ENCODE measurements at places on chromosomes 16 and 17. TPM values are rescaled to one million over a fixed set of nuclear protein-coding genes. Genes with fewer than 3 reads are reported as not detected.

DNA sequence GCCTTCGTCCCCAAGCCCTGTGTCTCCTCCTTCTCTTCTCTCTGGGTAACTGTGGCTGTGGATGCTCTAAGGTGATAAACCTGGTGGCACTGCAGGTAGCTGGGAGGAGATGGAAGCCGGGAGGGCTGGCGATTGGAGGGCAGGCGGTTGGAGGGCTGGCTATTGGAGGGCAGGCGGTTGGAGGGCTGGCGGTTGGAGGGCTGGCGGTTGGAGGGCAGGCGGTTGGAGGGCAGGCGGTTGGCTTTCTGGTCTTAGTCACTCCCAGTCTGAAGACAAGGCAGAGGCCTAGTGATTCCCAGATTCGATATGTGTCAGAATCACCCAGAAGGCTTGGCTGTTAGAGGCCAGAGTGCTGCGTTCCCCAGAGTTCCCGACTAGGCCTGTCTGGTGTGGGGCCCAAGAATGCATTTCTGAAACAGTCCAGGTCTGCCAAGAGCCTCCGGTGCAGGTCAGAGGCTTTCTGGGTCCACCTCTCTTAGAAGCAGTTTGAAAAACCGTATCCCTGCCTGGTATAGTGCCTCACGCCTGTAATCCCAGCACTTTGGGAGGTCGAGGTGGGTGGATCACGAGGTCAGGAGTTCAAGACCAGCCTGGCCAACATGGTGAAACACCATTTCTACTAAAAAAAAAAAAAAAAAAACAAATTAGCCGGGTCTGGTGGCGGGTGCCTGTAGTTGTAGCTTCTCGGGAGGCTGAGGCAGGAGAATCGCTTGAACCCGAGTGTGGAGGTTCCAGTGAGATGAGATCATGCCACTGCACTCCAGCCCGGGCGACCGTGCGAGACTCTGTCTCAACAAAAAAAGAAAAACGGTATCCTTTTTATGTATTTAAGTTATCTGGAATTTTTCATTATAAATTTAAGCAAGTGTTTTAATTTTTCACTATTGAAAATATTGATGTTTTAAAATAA is 59.7 kb downstream of the WDR45B start:
- no peak for DNase-seq

Gene KCNH4
- 0.05 TPM for total RNA-seq

DNA sequence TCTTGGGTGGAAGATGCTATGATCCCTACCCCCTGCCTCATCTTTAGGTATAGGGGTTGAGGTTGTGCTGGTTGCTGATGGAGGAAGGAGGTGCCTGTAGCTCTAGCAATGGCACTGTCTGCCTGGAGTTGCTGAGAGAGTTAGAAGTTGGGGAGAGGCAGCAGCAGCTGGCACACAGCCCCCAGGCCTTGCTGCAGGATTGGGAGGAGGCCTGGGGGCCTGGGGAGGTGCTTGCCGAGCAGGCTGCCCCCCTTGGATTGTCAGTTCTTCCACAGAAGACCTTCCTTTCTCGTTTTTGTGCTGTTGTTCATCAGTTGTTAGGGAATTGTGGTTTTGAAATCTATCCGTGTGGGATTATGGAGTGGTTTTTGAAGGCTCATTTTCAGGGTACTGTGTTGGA is 52.9 kb downstream of the SEC14L1 start:
- no peak for DNase-seq

DNA sequence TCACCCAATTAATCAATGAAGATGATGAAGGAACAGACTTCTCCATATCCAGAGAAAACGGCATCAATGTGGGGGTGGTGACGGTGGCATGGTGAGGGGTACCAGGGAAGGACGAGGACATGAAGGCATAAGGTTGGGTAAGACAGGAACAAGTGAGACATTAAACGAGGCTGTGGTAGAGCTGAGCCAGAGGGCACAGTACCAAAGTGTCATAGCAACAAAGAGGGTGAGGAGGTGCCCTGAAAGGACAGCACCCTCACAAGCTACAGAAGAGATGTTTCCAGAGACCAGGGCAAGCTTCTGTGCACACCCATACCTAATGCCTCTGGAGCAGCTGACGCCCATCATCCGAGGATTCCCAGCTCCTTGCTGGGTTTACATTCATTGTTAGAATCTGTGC is 57.5 kb upstream of the TRAP1 start:
- DNase-seq = no peak

DNA sequence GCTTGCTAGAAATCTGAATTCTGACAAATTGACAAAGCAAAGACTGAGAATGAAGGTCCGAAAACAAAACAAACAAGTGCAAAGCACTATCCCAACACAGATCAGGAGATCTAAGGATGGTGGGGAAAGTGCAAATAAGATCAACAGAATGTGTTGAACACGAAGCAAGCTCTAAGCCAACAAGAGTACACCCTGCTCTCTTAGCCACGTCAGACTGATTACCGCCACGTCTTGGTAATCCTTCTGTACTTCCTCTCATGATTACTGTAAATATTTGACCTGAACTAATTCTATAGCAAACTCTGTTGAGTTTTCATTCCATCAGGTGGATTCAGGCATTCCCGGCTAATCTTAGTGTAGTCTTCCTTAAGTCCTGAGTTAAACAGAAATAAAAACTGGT is 34.3 kb upstream of the ERCC4 start:
- DNase-seq = no peak

DNA sequence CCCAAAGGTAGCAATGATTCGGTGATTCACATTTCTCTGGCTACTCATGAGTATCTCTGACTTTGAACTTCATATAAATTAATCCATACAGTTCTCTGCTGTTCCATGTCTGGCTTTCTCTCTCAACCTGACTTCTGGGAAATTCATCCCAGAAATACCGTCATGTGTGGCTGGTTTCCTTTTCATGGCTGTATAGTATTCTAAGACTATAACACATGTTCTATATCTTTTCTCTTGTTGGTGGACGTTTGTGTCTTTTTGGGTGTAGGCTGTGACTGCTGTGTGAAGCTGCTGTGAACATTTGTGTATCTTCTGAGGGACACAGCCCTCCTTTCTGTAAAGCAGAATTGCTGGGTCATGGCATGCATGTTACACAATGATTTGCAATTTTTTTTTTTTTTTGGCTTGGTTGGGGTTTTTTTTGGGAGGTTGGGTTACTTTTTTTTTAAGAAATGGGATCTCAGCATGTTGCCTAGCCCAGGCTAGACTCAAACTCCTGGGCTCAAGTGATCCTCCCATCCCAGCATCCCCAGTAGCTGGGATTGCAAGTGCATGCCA is 6.3 kb downstream of the TTYH2 start:
- DNase-seq = no peak

GRCh38 chr16:22633280-22633679 is 122.6 kb downstream of the NPIPB5 start:
- no peak for DNase-seq

- DNase-seq = no peak
Observed at GRCh38 chr16:68037841-68038597, 14.9 kb downstream of the DUS2 start.

- DNase-seq = no peak
Observed at GRCh38 chr16:22326771-22327445, 29.7 kb downstream of the POLR3E start.

DNA sequence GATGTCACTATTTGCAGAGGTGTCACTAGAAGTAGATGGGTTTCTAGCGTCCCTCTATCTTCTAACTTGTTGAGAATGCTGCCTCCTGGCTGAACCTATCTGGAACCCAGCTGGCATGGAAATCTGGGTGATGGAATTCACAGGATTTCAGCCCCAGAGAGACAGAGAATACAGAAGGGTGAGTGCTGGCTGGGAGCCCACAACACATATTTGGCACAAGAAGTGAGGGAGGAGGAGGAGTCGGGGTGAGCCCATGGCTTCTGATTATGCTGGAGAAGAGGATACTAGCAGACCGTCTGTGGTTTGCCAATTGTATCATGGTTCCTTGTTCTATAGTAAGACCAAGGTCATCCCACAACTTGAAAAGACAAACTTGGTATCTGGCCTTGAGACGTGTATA is 557.8 kb upstream of the SALL1 start:
- DNase-seq = no peak

DNA sequence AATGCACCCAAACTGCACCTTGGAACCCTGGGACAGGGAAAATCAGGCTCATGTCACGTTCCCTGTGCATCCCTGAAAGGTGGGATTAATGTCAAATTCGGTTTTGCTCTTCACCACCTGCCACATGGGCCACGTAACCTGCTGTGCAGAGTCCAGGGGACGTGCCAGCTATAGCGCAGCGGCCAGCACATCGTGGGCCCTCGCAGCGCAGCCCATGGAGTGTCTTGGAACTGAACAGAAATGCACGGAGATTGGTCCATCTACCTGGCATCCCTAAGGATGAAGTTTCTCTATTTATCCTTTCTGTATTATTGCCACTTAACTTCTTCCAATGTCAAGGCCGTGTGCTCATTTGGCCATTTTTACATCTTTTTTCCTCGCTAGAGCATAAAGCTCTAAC is 68.1 kb upstream of the TRAP1 start:
- no peak for DNase-seq

Gene SPATA32
- total RNA-seq = not detected

- DNase-seq = no peak
Observed at GRCh38 chr17:45976755-45977505, 22.1 kb upstream of the STH start.

Gene CCT6B
- 1.8 TPM for total RNA-seq

GRCh38 chr17:59287452-59287851 is 44.0 kb upstream of the YPEL2 start:
- peak; percentile 85 for DNase-seq

Gene CA4
- 4.0 TPM for total RNA-seq

DNA sequence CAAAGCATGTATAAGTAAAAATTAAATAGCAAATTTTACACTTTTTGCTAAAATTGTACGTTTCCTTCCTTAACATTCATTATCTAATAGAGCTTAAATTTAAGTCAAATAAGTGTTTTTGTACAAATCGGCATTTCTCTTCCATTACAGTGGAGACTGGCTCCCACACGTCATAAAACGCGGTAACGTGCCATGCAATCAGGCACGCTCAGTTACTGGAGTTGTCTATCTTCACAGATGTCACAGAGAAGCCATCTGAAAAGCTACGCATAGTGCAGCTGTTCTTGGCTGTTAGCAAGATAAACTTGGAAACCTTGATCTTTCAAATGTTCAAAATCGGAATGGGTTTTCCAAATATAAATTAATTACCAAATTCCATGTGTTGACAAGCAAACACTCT is 165.3 kb downstream of the STX8 start:
- DNase-seq = no peak

Gene DCAF7
- total RNA-seq = 60.3 TPM

All from glomerular endothelial cell (primary cell).